Fibroblast of skin of scalp (primary cell): ENCODE measurements at places on chromosomes 4 and X.

- peak; percentile 74 for DNase-seq
Observed at GRCh38 chrX:10620121-10620699, at the start of gene MID1. Gene MID1, minus strand, starts transcription at chrX:10620585. Its CDS starts 53,038 bp downstream, at chrX:10567547.

DNA sequence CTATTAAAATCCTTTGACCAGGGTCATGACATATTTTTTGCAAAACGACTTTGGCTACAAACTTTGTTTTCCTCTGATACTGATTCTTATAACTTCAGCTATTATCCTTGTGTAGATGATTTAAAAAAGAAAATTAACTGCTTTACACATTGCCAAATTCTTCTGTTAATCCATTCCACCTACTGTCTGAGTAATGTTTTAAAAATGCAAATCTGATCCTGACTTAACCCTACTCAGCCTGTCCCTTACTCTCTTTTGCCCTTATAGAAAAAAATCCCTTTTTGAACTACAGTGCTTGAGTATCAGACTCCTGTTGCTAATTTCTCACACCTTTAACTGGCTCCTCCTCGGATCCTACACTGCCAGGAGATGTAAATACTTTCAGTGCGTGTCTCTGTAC is 723.1 kb downstream of the ADGRL3 start:
- no peak for DNase-seq

- peak; percentile 93 for DNase-seq
Observed at GRCh38 chr4:70721747-70722146, at the start of gene RUFY3. Gene RUFY3, plus strand, starts transcription at chr4:70721964. Its CDS starts 610 bp downstream, at chr4:70722574.

GRCh38 chrX:15786915-15787314 is 3.4 kb upstream of the ZRSR2 start:
- DNase-seq, result no peak

GRCh38 chr4:24104158-24104565 is 214.3 kb upstream of the PPARGC1A start:
- peak; percentile 39 for DNase-seq

DNA sequence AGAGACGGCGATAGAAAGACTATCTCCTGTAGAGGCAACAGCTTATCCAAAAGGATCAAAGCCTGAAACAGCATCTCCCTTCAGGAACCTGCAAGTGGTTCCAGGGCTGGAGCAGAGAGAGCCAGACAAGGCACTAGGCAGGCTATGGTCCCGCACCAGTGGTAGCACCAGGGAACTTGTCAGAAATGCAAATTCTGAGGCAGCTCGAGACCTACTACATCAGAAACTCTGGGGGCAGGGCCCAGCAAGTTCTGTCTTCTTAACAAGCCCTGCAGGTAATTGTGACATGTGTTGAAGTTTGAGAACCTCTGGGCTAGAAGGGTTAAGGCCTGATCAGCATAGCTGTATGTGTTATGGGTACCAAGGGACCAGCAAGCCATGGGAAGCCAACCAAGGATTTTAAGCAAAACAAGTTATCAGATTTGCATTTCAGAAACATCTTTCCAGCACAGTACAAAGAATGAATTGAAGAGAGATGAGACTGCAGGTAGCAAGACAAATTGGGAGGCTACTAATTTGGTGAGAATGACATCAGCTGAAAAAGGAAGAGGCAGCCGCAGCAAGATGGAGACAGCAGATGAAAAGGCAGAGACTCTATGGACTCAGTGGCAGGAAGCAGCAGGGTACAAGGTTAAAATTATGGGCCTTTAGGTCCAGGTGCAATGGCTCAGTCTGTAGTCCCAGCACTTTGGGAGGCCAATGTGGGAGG is 139.7 kb downstream of the TSPAN5 start:
- DNase-seq, result no peak

DNA sequence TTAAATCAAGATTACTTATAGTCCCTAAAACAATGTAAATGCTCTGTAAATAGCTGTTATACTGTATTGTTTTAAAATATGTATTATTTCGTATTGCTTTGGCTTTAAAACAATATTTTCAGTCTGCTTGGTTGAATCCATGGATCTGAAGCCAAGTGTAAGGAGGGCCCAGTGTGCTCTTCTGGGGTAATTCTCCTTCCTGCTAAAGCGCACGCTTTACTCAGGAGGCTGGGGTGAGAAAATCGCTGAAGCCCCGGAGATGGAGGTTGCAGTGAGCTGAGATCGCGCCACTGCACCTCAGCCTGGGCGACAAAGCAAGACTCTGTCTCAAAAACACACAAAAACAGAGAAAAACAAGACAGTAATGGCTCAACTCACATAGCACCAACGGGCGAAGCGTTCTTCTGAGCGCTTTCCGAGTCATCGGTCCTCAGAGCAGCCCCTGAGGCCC is 391 bp upstream of the IDUA start:
- no peak for DNase-seq

- DNase-seq, result no peak
Observed at GRCh38 chr4:113407409-113407808, 354.1 kb downstream of the CAMK2D start.

DNA sequence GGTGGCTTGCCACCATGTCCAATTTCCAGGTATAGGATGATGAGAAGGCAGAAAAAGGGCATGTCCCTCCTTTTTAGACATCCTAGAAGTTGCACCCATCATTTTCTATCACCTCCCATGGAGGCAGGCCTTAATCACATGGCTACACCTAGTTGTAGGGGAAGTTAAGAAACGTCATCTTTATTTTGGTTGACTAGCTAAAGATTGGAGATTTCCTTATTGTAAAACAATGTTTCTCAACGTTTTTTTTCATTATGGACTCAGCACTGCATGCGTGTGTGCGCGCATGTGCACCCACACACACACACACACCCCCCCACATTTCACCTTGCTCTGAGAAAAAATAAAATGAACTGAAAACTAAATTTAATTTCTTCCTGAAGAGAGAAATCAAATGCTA is 2.0 kb upstream of the CXCL9 start:
- DNase-seq, result no peak

DNA sequence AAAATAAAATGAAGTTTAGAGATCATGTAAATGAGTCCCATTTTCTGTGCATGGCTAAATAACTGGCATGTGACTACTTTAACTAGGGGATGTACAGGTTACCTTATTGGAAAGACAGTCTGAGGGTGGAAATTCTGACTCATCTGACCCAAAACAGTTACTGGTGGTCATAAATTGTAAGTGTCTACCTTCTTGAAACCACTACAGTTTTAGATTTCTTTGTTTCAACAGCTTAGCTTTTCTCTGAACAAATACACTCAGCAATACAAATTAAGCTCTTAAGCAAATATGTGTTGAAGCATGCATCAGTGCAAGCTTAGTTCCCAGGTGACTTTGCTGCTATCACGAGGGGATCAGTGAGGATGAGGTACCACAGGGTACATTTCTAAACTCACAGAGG is 60.7 kb upstream of the PGM2 start:
- no peak for DNase-seq

DNA sequence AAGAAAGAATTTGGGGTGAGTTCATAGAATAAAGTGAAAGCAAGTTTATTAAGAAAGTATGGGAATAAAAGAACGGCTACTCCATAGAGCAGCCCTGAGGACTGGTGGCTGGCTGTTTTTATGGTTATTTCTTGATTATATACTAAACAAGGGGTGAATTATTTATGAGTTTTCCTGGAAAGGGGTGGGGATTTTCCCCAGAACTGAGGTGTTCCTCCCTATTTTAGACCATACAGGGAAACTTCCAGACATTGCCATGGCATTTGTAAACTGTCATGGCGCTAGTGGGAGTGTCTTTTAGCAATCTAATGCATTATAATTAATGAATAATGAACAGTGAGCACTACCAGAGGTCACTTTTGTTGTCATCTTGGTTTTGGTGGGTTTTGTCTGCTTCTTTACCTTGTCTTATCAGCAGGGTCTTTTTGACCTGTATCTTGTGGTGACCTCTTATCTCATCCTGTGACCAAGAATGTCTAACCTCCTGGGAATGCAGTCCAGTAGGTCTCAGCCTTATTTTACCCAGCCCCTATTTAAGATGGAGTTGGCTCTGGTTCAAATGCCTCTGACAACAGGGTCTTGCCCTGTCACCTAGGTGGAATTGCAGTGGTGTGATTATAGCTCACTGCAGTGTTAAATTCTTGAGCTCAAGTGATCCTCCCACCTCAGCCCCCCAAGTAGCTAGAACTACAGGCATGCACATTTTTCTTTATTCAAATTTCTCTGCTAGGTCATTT is 27.1 kb downstream of the RAPGEF2 start:
- no peak for DNase-seq

GRCh38 chr4:95158626-95159025 is 390.1 kb downstream of the UNC5C start:
- DNase-seq, result no peak

- no peak for DNase-seq
Observed at GRCh38 chrX:24357106-24357505, 3.3 kb upstream of the SUPT20HL1 start.

DNA sequence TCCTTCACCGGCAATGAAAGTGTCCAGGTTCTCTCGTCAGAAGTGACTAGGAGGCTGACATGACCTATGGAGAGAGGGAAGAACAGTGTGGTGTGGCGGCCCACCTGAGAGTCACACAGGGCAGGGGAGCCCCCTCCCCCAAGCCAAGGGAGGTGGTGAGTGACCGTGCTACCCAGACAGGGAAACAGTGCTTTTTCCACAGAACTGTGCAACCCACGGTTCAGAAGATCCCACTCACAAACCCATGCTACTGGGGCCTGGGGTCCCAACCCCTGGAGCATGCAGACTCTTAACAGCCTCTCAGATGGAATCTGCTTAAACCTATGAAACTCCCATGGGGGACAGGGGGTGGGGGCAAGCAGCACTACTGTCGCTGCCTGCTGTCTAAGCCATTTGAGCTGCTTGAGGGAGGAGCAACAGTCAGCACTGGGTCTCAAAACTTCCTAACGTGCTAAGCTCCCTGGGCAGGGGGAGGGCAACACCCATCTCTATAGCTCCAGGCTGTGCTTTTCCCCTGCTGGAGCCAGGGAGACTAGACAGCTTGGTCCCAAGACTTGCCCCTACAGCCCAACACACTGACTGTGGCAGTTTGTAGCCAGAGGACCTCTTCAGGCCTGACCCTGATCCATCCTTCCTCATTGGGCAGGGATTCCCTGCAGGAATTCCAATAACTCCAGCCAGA is 850.4 kb upstream of the AADAT start:
- no peak for DNase-seq
